Tibial nerve (tissue), 4 donors: ENCODE measurements at places on chromosomes 11 and 22. TPM values are rescaled to one million over a fixed set of nuclear protein-coding genes. Genes with fewer than 3 reads are reported as not detected.

Gene TPBGL
- 1.5 TPM for total RNA-seq

GRCh38 chr11:131889146-131889577, 518.7 kb downstream of the NTM start:
- peaks cover 7% of the 10 kb centered on the region for H3K4me1 ChIP-seq
- H3K36me3 ChIP-seq, result no peaks in the 10 kb centered on the region
- DNase-seq, result no peak
- no peak overlapping the region for H3K4me3 ChIP-seq
- H3K27ac ChIP-seq, result no peak overlapping the region

DNA sequence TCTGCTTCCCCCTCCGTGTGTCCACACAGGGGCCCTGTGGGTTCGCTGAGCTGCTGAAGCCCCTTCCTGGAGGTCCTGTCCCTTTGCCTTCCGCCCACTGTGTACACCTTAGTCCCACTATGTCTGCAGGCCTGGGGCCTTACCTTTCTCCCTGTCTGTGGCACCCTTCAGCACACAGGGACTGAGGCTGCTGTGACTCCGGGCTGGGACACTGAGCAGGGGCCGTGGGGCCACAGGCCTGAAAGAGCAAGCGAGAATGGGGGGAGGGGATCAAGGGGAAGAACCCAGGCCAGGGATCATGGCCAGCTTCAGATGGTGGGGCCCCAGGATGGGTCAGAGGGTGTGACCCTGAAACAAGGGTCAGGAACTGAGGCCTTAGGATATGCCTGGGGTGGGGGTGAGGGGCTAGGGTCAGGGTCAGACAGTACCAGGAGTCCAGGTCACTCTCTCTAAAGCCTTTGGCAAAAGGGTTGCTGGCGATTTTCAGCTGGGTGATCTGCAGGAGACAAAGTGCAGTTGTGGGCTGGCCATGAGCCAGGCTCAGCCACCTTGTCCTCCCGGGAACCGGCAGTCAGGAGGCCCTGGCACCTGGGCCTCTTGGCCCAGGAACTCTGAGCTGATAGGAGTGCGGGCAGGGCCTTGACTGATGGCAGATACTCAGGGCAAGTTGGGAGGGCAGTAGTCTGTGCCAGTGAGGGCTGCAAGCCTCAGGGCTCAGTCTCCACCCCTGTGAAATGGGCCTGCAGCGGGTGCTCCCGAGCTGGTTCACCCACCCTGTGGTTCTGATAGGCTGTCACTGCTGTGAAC, 2.6 kb upstream of the NUDT8 start:
- peaks cover 5% of the 10 kb centered on the region for H3K4me1 ChIP-seq
- no peak overlapping the region for H3K4me3 ChIP-seq
- H3K36me3 ChIP-seq, result peaks cover 8% of the 10 kb centered on the region
- no peak for DNase-seq
- H3K27ac ChIP-seq, result no peak overlapping the region

Gene CCDC116
- total RNA-seq, result 0.30 TPM

- H3K36me3 ChIP-seq, result no peaks in the 10 kb centered on the region
- DNase-seq, result peak; percentile 25
Observed at GRCh38 chr11:113193016-113193415, 121.4 kb upstream of the TTC12 start.

Gene OR10D3
- not detected for total RNA-seq

DNA sequence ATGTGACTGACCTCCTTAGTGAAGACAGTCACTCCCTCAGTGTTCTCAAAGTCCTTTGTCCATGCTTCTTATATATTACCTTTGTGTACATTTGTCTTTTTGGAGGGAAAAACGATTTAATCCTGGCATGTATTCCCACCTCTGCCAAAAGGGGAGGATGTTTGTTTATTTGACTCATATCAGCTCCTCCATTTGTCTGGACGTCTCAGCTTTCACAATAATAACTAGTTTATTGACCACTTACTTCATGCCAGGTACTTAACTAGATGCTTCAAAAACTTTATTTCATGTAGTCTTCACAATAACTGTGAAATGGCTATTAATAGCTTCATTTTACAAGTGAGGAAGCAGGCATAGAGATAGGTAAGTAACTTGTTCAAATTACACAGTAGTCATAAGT, 5.3 kb downstream of the TBCEL start:
- no peaks in the 10 kb centered on the region for H3K4me1 ChIP-seq
- H3K27me3 ChIP-seq, result no peaks in the 10 kb centered on the region
- DNase-seq, result no peak
- H3K36me3 ChIP-seq, result no peaks in the 10 kb centered on the region
- H3K27ac ChIP-seq, result no peak overlapping the region
- H3K4me3 ChIP-seq, result no peak overlapping the region

DNA sequence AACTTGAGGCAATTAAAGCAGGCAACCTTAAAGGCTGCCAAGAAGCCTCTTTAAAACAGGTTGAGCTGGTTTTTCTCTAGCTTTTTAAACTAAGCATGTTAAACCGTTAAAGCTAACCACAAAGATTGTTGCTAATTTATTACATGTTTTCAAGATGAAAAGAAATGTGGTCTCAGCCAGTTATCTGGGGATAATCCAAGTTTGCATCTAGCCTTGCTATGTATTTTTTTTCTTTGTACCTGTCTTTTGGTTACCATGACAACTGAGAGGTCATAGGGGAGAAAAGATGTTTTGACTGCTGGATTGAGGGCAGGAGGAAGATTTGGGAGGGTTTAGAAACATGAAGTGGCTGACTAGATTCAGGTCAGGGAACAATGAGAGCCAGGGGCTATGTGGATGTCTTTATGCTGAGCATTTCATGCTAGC, 19.2 kb upstream of the PGM2L1 start:
- H3K4me1 ChIP-seq, result no peaks in the 10 kb centered on the region
- no peak overlapping the region for H3K4me3 ChIP-seq
- no peak for DNase-seq
- H3K27ac ChIP-seq, result peak overlapping the region; percentile 71
- no peaks in the 10 kb centered on the region for H3K36me3 ChIP-seq

Gene EXPH5
- total RNA-seq, result 5.4 TPM

GRCh38 chr22:17430412-17430811, 61.2 kb downstream of the CECR2 start:
- H3K4me1 ChIP-seq, result no peaks in the 10 kb centered on the region
- no peaks in the 10 kb centered on the region for H3K36me3 ChIP-seq
- DNase-seq, result no peak
- no peaks in the 10 kb centered on the region for H3K27me3 ChIP-seq

- no peak for DNase-seq
- H3K4me3 ChIP-seq, result no peak overlapping the region
- no peaks in the 10 kb centered on the region for H3K27me3 ChIP-seq
Observed at GRCh38 chr11:72204886-72205285, 11.7 kb upstream of the FOLR2 start.

Gene TSSK2
- total RNA-seq, result not detected

- H3K4me1 ChIP-seq, result no peaks in the 10 kb centered on the region
- DNase-seq, result no peak
- no peak overlapping the region for H3K4me3 ChIP-seq
- peak overlapping the region; percentile 89 for H3K27ac ChIP-seq
Observed at GRCh38 chr11:68002575-68002937, 1.3 kb downstream of the UNC93B1 start.

DNA sequence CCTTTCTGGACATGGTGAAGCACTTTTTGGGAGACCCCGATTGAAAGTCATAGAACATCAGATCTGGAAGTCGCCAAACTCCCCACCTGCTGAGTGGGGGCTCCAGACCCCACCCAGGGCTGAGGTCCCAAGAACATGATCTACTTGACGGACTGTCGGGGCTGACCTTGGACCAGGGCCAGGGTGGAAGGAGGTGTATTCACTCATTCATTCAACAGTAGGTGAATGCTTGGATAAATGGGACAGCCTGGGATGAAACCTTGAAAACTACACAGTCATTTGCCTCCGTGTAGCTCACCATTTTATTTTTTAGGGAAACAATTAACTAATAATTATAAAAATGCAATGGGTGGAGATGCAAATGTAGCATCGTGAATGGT, 629.0 kb downstream of the BRD1 start:
- no peak overlapping the region for H3K4me3 ChIP-seq
- DNase-seq, result no peak
- H3K36me3 ChIP-seq, result no peaks in the 10 kb centered on the region
- H3K4me1 ChIP-seq, result no peaks in the 10 kb centered on the region

GRCh38 chr11:5815534-5815933, 6.8 kb downstream of the OR52N2 start:
- DNase-seq, result no peak
- no peaks in the 10 kb centered on the region for H3K4me1 ChIP-seq
- no peak overlapping the region for H3K4me3 ChIP-seq
- H3K27ac ChIP-seq, result no peak overlapping the region

DNA sequence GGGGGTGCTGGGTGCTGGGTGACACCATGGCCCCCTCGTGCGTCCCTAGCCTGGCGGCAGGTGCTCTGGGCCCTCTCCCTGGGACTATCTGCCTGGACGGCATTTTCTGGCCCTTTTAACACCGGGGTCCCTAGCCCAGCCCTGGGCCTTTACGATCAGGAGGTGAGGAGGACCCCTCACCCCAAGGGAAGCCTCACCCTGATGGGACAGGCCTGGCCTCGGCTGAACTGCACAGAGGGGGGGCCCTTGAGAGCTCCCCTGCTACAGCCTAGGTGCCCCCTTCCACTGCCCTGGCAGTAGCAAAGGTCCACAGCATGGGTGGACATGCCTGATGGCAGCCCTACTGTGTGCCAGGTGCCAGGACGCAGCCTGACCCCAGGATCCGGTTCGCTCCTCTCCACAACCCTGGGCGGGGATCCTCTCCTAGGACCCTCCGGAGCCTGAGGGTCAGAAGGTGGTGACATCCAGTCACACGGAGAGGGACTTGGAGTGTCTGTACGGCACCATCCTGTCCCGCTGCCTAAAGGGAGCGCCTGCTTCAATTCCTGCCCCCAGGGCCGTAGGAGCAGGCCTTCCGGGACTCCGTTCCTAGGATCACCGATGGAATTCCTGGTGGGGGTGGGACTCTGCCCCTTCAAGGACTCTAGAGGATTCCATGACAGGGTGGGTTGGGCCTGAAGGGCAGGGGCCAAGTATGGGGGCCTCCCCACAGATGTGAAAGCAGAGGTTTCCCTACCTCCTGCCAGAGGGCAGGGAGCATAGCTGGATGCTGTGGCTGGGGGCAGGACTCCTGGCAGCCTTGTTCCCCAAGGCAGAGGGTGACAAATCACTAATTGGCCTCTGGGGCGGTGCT, 33.0 kb upstream of the TH start:
- DNase-seq, result no peak
- H3K27ac ChIP-seq, result no peak overlapping the region
- H3K4me1 ChIP-seq, result no peaks in the 10 kb centered on the region
- no peaks in the 10 kb centered on the region for H3K36me3 ChIP-seq
- no peaks in the 10 kb centered on the region for H3K27me3 ChIP-seq

DNA sequence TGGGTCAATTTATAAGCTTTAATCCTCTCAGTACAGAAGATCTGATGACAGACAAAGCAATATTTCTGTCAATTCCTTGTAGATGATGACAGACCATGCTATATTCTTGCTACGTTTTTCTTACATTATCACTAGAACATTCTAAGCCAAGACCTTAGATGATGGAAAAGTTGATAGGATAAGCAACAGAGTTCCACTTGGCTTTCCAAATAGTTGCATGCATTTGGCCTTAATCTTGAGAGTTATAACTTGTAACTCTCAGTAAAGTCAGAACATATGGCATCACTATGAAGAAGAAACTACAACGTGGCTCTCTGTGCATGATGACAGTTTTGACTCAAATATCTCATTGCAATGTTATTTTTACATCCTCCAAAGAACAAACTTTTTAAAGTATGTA, 544.3 kb upstream of the LRRC4C start:
- no peak overlapping the region for H3K27ac ChIP-seq
- no peak for DNase-seq
- no peaks in the 10 kb centered on the region for H3K4me1 ChIP-seq
- no peak overlapping the region for H3K4me3 ChIP-seq
- no peaks in the 10 kb centered on the region for H3K36me3 ChIP-seq
- no peaks in the 10 kb centered on the region for H3K27me3 ChIP-seq

DNA sequence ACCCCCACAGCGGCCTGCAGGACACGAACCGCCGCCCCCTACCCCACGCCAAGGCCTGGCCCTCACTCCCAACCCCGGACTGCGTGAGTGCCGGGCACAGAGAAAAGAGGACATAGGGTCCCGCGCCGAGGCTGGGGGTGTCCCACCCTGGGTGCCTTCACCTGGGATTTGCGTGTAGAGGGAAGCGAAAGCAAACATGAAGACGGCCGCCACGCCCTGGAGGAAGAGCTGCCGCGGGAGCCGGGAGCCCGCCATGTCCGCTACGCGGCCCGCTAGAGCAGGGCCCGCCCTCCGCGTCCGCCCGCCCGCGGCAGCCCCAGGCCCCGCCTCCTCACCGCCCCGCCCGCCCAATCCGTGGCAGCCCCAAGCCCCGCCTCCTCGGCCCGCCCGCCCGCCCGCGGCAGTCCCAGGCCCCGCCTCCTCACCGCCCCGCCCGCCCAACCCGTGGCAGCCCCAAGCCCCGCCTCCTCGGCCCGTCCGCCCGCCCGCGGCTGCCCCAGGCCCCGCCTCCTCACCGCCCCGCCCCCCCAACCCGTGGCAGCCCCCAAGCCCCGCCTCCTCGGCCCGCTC, at the start of gene LMF2:
TSS of gene LMF2 (minus strand) at position 282 of the 570 bp plus-strand sequence. CDS start at position 255, 27 bp downstream.
- no peaks in the 10 kb centered on the region for H3K27me3 ChIP-seq
- H3K36me3 ChIP-seq, result peaks cover 3% of the 10 kb centered on the region
- H3K27ac ChIP-seq, result peak within 1 kb of the TSS; percentile 99
- peaks cover 17% of the 10 kb centered on the region for H3K4me1 ChIP-seq

- H3K4me1 ChIP-seq, result no peaks in the 10 kb centered on the region
- H3K27me3 ChIP-seq, result no peaks in the 10 kb centered on the region
- H3K4me3 ChIP-seq, result no peak overlapping the region
- no peak for DNase-seq
- H3K27ac ChIP-seq, result no peak overlapping the region
- H3K36me3 ChIP-seq, result no peaks in the 10 kb centered on the region
Observed at GRCh38 chr11:121123496-121124069, 22.5 kb downstream of the TECTA start.

- DNase-seq, result no peak
- H3K4me3 ChIP-seq, result no peak overlapping the region
- peaks cover 35% of the 10 kb centered on the region for H3K4me1 ChIP-seq
- peak overlapping the region; percentile 86 for H3K27ac ChIP-seq
- no peaks in the 10 kb centered on the region for H3K36me3 ChIP-seq
Observed at GRCh38 chr11:132114743-132115142, 744.3 kb downstream of the NTM start.

Gene PIWIL4
- 9.0 TPM for total RNA-seq

- peaks cover 11% of the 10 kb centered on the region for H3K4me1 ChIP-seq
- no peak overlapping the region for H3K27ac ChIP-seq
- no peak overlapping the region for H3K4me3 ChIP-seq
- no peaks in the 10 kb centered on the region for H3K36me3 ChIP-seq
- no peak for DNase-seq
Observed at GRCh38 chr11:35013514-35014233, 97.3 kb downstream of the PDHX start.
